Activated CD4-positive, alpha-beta memory T cell treated with anti-CD3 and anti-CD28 coated beads, Interleukin-2, amount 10 ng/mL, durations not matched to agents 7 days and 5 days (primary cell): ENCODE measurements at places on chromosomes 7 and 10. TPM values are rescaled to one million over a fixed set of nuclear protein-coding genes. Genes with fewer than 3 reads are reported as not detected.

The CUBN gene
- 0.81 TPM for total RNA-seq

The GHRHR gene
- total RNA-seq = not detected

GRCh38 chr7:113161050-113161449 lies 42.7 kb upstream of the SMIM30 start:
- DNase-seq = no peak

DNA sequence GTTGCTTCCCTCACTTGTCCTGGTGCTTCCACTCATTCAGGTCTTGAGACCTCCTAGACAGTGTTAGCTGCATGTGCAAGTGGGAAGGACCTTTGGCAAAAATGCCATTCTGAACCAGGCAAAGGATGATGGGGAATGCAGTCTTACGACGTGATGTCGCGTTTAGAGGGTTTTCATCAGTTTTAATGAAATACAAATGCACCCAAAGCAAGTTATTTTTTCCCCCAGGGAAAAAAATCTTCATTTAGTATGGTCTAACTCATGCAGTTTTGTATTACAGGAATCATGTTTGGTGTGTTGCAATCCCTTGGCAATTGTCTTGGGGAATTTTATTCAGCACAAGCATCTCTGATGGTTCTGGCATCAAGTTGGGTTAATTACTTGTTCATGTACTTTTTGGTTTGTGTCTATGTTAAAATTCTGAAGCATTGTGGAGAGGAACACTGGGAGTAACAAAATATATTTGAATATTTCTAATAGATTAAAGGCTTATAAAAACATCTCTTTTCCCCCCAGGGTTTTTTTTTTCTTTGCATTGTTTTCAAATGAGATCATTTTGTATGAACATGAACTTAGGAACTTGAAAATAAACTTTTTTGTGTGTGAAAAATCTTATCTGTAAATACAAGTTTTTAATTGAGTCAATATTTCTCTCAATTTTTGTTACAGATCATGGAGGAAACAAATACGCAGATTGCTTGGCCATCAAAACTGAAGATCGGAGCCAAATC lies 188.9 kb downstream of the BICC1 start:
- no peak for DNase-seq

DNA sequence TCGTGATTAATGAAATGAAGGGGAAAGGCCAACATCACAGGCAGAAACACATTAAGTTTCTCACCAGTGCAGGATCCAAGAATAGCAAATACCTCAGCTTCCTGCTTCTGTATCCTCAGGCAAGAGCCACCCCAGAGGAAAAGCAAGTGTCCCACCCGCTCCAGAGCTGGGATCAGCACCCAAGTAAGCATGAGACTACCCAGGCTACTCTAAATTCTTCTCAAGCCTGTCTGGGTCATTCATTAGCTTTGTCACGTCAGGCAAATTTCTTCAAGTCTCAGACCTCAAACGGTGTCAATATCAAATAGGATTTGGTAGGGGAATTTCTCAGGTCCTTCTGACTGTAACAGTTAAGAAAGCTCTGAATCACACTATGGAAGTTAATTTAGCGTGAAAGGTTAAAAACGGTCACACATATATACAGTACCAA lies 59.0 kb downstream of the GNA12 start:
- DNase-seq = no peak

DNA sequence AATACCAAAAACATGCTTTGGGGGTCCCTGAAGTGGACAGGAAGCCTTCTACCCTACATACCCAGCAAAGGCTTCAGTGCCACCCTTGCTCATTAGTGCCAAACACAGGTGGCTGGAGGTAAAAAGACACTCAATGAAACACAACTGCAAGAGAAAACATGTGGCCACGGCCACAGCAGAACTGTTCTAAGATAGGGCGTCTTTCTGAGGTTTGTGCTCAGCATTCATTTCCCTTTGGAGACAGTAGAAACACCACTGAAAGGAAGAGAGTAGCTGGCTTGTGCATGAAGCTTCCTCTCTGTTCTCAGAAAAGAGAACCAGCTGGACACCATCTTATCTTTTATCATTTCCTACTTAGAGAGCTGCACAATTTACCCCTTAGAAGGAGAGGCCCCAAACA lies 143.0 kb downstream of the PLXNA4 start:
- peak; percentile 45 for DNase-seq

The AGAP9 gene
- total RNA-seq = 5.6 TPM

DNA sequence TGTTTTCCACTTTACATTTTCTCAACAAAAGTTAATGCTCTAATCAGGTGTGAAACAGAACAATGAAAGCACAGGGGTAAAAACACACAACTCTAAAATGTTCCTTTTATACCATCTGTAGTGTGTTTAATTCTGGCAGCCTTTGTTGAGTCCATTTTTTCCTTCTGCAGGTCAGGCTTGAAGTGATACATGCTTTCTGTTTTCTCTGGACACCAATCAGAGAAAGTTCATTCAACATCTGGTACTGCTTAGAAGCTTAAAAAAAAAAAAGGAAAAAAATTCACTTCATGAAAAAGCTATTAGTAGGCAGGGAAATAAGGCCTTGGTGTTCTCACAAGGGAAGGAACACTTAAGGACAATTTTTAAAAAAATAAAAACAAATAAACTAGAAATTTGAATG lies 231.3 kb upstream of the RHOBTB1 start:
- no peak for DNase-seq

- DNase-seq = no peak
Observed at GRCh38 chr7:158996214-158997109, 140.1 kb downstream of the DYNC2I1 start.

GRCh38 chr7:104861729-104862390 lies 152.1 kb upstream of the KMT2E start:
- DNase-seq = no peak

GRCh38 chr10:32103721-32104120 lies 47.5 kb upstream of the KIF5B start:
- DNase-seq = no peak

GRCh38 chr7:100949227-100949932 lies at the start of gene MUC3A:
MUC3A (plus strand) TSS chr7:100949534; CDS start chr7:100949625, 91 bp downstream.
- DNase-seq = no peak

DNA sequence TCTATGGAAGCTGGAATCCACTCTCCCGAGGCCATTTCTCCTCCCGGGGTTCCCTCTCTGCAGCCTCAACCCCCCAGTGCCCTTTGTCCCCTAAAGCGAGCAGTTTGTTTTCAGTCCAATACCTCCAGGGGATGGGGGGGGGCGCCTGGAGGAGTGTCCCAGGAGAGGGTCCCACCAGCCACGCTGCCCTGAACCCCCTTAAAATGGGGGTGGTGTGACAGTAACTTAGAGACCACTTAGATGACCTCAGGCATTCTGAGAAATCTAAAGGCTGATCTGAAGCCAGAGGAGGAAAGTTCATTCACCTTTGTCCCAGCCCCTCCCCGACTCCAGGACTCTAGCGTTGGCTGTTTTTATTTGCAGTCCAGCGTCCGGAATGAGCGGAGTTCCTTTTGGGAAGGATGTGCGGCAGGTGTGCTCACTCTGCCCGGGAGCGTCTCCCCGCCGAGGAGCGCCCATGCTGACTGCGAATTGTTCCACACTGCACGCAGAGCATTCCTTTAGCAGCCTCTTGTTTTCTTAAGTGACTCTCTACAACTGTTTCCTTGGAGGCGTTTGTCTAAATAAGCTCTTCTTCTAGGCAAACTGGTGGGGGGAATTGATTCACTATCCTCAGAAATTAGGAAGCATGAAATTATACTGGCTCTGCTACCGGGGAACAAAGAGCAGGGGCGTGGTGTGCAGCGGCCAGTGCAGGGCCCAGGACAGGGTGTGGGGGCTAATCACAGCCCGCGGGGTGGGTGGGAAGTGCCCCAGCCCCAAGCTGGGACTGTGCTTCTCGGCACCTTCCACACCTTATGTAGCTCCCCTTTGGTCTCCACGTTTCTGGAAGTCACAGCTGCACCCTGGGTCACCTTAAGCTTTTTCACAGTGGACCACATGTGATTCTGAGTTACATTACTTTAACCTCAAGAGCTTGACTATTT lies 46.3 kb downstream of the SYPL1 start:
- no peak for DNase-seq

GRCh38 chr7:22184549-22185199 lies 172.3 kb downstream of the RAPGEF5 start:
- no peak for DNase-seq

DNA sequence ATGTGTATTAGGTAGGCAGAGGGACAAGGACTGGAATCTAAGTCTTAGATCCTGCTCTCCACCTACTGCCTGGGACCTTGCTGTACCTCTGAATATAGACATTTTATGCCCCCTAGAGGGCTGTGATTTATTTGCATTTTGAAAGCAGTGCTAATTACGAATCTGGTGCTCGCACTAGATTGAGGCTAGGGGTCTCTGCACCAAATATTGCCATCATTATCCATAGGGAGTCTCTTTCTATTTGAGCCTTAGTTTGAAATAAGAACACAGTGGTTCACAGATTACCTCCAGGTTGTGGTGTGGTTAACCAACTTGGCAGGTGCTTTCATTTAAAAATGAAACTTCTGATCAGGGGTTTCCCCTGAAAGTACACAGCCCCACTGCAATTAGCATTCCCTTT lies 41.8 kb downstream of the CNNM1 start:
- no peak for DNase-seq

The MSMB gene
- total RNA-seq = not detected

- no peak for DNase-seq
Observed at GRCh38 chr7:21064698-21065648, 278.3 kb upstream of the SP8 start.
